Mucosa of gallbladder (tissue), 1 donor: ENCODE measurements at places on chromosomes 5 and 9. TPM values are rescaled to one million over a fixed set of nuclear protein-coding genes. Genes with fewer than 3 reads are reported as not detected.

DNA sequence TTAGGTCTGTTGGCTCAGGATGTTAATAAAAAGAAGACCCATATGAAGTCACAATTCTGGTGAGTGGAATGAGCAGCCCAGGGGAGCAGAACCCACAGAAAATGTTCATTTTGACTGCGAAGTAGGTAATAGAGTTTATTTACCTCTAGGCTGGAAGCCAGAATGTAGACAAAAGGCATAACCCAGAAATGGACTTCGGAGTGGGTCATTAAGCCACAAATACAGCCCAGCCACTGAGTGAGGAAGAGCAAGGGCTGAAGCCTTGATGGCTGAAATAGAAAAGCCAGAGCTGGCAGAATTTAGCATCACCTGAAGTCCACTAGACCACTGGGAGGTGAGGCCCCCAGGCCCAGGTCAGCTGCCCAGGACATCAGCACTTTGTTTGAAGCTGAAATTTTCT lies 168.0 kb downstream of the NXNL2 start:
- DNase-seq = no peak

DNA sequence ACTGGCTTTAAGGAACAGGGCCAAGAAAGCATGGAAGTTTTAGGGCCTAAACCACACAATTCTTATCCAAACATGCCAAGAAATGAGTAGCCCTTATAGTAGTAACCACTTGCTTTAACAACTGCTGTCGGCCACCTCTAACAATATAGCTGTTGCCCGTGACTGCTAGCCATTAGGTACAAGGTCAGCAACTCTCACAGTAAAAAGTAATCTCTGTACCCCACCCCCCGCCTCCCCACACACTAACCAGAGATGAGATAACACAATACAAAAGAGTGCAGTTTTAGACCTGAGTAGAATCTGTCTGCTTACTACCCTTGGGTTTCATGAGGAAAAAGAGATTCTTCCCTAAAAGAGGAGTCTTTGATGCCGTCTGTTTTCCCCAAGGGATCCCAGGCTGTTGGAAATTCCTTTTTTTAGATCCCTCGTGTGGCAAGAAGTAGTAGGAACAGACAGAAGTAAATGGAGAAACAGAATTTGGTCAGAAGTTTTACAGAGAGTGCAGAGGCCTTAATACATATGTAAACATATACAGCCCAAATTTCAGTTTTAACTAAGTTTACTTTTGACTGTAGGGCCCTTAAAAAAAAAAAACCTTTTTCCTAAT lies 94.3 kb downstream of the WDR41 start:
- no peak for DNase-seq

DNA sequence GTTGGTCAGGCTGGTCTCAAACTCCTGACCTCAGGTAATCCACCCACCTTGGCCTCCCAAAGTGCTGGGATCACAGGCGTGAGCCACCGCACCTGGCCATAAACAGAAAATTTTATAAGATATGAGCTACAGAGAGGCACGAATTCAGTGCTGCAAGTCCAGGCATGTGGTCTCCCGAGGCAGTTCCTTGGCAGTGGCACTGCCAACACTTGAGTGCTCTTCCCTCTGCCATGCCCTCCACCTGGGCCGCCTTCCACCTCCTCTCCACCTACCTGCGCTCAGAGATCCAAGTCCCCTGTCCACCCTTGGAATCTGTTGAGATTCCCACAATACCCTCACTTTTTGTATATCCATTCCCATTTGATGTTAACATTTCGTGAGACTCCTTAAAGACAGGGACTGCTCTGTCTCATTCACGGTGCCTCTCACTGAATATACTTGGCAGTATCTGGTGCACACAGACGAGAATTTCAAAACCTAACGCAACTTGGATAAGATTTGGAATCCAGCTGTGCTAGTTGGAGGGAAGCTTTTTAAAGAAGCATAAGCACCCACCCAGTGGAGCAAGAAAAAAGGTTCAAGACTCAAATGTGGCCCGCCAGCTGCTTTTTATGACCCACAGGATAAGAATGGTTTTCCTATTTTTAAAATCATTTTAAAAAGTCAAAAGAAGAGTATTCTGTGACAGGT lies 68.3 kb downstream of the DCP2 start:
- DNase-seq = no peak

GRCh38 chr5:84343171-84343570 lies 41.5 kb downstream of the EDIL3 start:
- DNase-seq = no peak

- no peak for DNase-seq
Measured at GRCh38 chr5:122040636-122041302, 37.3 kb downstream of the LOX start.

- no peak for DNase-seq
Measured at GRCh38 chr5:40875958-40876357, 33.3 kb upstream of the C7 start.

HSPA9 gene
- total RNA-seq = 170 TPM

FRMPD1 gene
- total RNA-seq = 5.9 TPM

ANKRD31 gene
- 0.17 TPM for total RNA-seq
